ENCODE measurements at places on chromosomes 16 and 17.

DNA sequence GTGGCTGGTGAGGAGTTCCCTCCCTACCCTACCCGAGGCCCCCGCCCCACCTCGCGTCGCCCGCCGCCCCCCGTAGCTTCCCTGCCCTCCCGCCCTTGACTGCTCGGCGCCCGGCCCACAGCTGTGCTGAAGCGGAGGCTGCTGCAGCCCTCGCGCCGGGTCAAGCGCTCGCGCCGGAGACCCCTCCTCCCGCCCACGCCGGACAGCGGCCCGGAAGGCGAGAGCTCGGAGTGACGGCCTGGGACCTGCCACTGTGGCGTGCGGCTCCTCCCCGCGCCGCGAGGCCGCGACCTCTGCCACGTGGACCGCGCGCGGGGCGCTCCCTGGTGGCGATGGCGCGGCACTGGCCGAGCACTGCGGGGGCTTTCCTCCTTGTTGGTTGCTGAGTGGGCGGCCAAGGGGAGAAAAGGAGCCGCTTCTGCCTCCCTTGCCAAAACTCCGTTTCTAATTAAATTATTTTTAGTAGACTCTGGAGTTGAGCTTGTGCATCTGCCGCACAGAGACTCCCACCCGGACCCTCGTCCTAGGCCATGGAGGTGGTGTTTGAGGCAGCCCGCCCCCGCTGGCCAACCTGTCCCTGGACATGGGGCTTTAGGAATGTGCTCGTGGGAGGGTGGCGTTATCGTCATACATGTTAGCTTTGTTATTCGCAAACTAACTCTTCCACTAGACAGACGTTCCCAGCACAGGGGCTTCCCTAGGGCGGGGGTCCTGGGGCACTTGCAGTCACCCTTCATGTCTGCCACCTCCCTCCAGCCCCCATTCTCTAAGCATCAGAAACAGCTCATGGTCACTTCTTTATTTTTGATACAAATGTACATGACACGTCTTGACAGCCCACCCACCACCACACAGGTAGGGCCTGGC, 4.4 kb downstream of the TP53I13 start:
- DNase-seq, result peak; percentile 94

DNA sequence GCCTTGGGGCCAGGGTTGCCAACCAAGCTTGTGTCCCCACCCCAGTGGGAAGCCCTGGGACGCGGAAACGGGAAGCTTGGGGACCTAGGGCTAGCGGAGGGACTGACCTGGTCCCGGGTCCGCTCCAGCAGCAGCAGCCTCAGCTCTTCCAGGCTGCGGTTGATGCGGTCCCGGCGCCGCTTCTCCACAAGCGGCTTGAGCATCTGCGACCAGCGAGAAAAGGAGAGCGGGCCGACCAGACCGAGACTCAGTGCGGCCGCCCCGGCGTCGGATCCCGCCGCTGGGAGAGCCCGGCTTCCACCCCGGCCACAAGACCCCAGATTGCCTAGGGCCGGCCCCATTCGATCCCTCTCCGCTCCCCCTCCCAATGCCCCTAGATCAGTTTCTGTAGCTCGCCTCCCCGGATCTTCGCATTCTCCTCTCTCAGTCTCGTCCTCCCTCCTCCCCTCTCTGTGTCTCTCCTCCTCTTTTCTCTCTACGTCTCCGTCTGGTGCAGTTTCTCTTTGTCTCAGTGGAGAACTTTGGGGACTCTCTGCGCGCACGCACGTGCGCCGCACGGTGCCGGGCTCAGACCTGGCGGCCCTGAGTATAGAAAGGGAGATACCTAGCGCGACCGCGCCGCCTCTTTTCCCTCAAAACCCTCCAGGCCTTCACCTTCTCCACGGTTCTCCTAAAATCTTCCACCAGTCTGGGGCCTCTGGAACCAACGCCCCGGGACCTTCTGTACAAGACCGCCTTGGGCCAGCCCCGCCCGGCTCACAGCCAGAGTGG, 797 bp downstream of the HES7 start:
- peak; percentile 87 for DNase-seq

DNA sequence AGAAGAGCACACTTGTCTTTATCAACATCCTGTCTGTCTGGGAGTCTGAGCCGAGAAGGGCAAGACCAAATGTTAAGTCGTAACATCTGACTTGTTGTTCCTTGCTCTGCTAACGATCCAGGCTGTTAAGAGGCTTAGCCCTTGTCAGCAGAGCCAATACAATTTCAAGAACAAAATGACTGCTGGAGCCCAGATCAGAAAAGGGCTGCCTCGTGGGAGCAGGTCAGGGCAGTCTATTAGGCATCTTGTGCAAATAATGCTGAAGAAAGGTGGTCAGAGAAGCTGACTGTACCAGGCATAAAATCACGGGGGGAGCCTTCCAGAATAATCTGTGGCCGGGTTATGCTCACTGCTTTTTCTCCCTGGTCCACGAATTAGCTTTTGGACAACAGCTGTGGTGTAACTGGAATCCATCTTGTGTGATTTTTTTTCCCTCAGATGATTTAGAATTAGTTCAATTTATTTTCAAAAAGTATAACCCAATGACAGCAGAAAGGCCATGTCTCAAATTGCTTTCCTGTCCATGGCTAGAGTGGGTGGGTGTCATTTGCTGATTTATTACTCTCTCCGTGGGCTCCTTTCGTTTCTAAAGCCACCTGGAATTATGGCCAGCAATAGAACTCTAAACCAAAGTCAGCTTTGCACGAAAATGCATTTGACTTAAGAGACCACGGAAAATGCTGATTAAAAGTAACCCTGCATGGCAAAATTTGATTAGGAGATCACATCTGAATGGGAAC, 221.1 kb upstream of the HSBP1 start:
- no peak for DNase-seq

DNA sequence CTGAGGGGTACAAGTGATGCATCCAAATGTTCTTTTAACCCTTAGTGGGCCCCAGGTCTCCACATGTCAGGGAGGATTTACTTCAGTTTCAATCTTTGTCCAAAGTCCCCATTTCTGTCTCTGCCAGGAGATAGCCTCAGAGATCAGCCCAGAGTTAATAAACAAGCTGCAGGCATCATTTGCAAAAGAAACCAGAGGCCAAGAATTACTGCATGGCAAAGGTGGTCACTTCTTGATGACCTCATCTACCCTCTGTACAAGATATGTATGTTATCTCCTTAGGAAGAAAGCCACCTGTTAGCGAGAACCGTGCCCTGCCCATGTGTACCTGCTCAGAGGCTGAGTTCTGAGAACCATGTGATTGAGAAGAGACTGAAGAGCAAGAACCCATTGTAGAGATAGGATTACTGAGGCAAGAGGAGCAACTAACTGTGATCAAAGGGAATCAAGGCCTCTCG, 40.3 kb downstream of the SALL1 start:
- DNase-seq, result no peak

DNA sequence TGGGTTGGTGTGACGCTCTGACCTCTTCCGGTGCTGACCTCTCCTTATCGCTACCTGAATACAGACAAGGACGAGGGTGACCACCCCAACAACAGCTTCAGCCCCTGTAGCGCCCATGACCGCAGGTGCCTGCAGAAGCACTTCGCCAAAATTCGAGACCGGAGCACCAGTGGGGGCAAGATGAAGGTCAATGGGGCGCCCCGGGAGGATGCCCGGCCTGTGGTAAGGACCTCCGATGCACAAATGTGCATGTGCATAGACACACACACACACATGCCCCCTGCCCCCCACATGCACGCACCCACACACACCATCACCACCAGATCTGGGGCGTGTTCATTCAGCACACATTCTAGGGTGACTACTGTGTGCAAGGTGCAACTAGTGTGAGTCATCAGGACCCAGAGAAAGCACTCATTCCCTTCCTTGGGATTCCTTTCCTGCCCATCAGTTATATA, 9.7 kb downstream of the IGFBP4 start:
- no peak for DNase-seq

DNA sequence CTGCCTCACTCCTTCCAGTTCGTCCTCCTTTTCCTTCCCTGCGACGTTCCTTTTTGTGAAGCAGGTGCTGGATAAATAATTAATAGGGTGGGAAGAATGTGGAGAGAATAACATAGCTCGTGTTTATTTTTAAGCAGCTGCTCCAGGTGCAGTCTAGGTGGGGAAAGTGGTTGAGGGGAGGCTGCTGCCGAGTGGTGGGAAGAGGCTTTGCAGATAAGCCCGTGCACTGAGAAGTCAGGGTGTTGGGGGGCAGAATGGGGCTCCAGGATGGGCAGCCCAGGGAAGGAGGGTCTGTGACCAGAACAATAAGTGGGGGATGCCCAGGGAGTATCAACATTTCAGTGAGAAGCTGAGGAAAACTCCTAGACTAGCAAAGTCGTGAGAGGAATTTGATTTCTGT, 300.5 kb downstream of the CPPED1 start:
- DNase-seq, result no peak

GRCh38 chr17:49670641-49671040, 7.3 kb downstream of the SPOP start:
- no peak for DNase-seq

DNA sequence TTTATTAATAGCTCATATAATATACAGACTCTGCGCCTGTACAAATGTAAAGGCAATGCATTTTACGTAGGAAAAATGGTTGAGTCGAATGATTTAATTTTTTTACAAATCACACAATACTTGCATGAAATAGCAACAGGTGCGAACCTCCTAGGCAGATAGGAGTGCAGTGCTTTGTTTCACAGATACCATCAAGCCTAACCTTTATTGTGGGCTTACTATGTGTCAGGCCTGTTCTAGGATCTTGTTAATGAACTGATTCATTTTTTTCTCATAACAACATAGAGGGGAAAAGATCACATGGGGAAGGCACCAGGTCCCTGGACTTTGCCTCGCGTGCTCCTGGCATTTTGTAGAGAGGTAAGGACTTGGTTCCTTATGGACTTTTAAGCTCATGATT, 107.8 kb downstream of the PRKCB start:
- no peak for DNase-seq

- peak; percentile 78 for DNase-seq
Observed at GRCh38 chr17:42311240-42312034, 23.1 kb downstream of the STAT5A start.

DNA sequence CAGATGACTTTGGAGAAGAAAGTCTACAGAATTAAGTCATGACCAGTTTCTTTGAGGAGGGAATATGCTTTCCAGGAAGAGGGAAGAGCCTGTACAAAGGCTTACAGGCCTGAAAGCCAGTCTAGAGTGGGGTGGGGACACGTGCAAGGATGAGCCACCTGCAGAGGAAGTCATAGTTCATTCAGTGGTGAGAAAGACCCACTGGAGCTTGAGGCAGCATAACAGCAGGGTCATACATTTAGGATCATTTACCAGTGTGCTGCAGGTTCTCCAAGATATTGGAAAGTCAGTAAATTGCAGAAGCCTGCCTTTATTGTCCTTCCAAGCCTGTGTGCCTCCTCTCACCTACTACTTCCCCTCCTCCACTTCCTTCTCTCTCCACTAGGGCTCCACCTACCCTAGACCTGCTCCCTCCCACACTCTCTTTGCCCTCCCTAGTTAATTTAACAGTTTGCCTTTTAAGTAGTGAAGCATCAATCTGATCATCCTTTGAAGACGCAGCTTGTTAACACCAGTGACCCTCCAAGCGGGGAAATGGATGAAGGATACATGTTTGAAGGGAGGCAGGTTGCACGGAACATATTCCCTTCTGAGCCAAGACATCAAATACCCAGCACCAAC, 40.2 kb downstream of the CDRT15 start:
- DNase-seq, result no peak

DNA sequence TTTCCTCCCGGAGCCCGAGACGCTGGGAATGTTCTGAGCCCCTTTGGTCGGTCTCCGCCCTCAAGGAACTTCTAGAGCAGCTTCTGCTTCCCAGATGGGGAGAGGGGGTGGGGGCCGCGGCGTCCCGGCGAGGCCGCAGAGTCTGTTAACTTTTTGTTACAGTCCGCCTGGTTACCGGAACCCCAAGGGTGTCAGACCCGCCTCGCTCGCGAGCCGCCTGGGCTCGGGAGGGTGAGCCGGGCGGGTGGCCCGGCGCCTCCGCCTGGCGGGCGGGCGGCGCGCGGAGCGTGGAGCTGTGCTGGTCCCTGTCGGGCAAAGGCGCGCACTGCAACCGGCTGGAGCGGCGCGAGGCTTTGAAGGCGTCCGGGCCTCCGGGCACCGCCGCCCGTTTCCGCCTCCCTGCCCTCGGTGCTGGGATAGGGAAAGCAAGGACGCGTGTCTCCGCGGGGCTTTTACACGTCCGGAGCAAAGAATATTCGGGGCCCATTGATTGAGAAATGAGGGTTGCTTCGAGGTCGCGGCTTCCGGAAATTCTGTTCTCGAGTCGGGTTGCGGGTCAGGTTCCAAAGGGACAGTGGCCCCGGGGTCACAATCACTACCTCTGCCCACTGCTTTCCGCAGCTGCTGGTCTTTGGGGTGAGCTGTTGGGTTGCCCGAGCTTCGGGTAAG, 1.7 kb downstream of the HS3ST3B1 start:
- peak; percentile 97 for DNase-seq

GRCh38 chr17:61064087-61064951, 335.3 kb upstream of the TBX2 start:
- DNase-seq, result no peak

GRCh38 chr16:57297856-57298255, 13.4 kb upstream of the PLLP start:
- no peak for DNase-seq
